Fibroblast of lung (primary cell): ENCODE measurements at places on chromosomes 7 and 10. TPM values are rescaled to one million over a fixed set of nuclear protein-coding genes. Genes with fewer than 3 reads are reported as not detected.

DNA sequence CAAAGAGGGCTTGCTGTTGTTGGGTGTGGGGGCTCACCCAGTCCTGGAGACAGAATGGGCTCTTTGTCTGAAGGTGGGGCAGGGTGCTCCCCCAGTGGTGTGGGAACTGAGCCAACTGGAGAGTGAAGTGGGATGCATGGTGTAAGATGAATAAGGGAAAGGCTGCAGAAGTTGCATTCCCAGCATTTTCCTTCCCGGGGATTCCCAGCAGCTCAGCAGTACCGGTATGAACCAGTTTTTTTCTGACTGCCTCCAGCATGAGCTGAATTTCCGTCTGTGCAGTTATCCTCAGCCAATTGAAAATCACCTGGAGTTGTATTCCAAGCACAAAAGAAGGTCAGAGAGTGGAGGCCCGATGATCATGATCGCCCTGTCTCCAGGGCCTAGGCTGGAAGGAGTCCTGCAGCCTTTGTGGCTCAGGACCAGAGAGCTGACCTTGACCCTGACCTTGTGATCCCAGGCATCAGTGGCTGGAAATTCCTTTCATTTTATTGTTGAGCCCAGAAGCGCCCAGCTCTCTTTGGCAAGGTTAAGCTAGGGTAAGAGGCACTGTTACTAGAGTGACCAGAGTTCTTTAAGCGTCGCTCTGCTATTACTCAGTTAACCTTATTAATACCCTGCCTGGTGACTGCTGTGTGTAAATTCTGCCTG lies 33.4 kb downstream of the OGDH start:
- DNase-seq, result peak; percentile 93

GRCh38 chr7:5699467-5700384 lies 81.7 kb downstream of the RNF216 start:
- peak; percentile 43 for DNase-seq

GRCh38 chr7:157488966-157489365 lies 152.2 kb downstream of the DNAJB6 start:
- no peak for DNase-seq

DNA sequence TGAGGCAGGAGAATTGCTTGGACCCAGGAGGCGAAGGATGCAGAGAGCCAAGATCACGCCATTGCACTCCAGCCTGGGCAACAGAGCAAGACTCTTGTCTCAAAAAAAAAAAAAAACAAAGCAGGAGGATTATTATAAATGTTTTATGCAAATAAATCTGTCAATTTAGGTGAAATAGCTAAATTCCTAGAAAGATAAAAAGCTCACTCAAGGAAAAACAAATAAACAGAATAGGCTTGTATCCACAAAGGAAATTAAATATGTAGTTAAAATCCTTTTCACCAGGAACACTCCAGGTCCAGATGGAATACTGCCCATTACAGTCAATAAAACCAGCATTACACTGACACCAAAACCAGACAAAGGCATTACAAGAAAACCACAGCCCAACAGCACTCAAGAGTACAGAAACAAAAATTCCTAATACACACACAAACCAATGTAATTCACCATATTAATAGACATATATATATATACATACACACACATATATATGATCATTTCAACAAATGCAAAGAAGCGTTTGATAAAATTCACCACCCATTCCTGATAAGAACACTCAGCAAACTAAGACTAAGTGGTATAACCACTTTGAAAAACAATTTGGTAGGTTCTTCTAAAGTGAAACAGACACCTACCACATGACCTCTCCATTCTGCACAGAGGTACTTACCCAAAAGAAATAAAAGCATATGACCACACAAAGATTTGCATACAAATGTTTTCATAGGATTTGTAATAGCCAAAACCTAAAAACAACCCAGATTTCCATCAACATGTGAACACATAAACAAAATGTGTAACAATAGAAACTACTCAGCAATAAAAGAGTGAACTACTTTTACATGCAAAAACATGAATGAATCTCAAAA lies 38.8 kb downstream of the ABI1 start:
- DNase-seq, result peak; percentile 47

GRCh38 chr10:67476201-67476600 lies 219.8 kb downstream of the CTNNA3 start:
- no peak for DNase-seq

Gene CREB5
- 3.1 and 28.4 TPM in 2 replicates for total RNA-seq

GRCh38 chr7:16084875-16085274 lies 336.5 kb downstream of the CRPPA start:
- no peak for DNase-seq

DNA sequence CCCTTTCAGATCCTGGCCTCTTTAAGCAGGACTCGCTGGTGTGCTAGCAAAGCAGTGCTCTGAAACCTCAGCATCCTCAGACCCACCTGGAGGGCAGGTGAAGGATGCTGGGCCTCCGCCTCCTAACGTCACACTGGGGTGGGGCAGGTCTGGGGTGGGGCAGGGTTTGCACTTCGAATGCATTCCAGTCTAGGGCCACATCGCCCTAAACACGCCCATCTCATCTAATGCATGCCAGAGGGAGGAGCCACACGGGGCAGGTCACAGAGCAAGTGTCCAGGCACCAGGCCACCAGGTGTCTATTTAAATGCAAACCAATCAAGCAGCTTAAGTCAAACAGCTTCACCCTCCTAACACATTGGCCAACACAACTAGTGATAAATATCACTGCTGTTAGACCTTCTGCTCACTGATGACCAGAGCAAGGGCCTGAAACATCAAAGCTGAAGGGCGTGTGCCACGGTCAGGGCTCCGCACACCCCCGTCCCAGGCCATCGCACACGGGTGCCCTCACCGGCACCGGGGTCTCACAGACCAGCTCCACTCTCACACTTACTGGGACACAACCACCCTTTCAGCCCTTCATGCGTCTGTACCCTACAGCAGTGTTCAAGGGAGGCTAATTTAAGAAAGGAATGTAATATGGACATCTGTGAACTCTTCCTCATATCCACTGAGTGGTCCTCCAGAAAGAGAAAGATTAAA lies 47.1 kb downstream of the DIP2C start:
- no peak for DNase-seq

GRCh38 chr7:46387646-46388045 lies 466.6 kb upstream of the IGFBP3 start:
- DNase-seq, result peak; percentile 73

Gene INHBA
- total RNA-seq, result 4.1 and 15.0 TPM in 2 replicates

GRCh38 chr10:104324221-104324686 lies 14.0 kb downstream of the ITPRIP start:
- no peak for DNase-seq

Gene ZNF800
- total RNA-seq, result 10.3 and 12.4 TPM in 2 replicates

DNA sequence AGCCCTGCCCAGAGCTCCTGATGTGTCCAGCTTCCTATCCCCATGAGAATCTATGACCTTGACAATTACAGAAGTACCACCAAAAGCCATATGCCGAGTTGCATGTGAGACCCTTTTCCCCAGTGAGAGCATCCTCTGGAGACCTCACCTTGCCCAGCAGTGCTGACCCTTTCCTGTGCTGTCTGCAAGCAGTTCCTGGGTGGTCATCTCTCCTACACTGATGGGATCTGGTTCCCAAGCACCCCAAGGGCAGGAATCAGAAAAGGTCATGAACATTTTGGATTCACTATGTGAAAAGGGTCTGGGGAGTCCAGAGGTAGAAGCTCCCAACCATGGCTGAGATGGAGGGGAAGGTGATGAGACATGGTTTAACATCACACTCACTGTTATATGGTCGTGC lies 18.2 kb downstream of the SFTPD start:
- DNase-seq, result no peak

DNA sequence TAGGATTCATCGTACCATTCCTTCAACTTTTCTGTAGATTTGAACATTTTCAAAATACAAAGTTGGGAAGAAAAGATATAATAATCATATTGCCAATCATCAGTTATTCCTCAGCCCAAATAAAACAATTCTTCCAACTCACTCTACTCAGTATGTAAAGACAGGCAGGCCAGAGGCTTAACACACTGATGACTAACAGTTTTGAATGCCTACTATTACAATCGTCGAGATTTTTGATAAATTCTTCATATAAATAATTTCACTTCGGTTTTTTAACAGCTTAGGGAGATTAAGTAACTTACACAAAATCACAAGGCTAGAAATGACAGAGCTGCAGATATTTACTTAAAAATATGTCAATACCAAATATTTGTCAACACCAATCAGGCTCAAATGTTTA lies 17.6 kb downstream of the CYTH3 start:
- DNase-seq, result peak; percentile 29

- DNase-seq, result no peak
Measured at GRCh38 chr10:114301177-114301576, 62.1 kb downstream of the VWA2 start.

GRCh38 chr10:103766751-103767505 lies 88.4 kb downstream of the SH3PXD2A start:
- no peak for DNase-seq

- no peak for DNase-seq
Measured at GRCh38 chr7:33550979-33551378, 354.4 kb upstream of the BMPER start.

- DNase-seq, result peak; percentile 38
Measured at GRCh38 chr7:6705959-6706665, 635 bp downstream of the ZNF12 start.

- DNase-seq, result no peak
Measured at GRCh38 chr10:75107756-75108683, 3.4 kb upstream of the SAMD8 start.
